Heart right ventricle (tissue), 16 donors: ENCODE measurements at places on chromosomes 7 and 10.

- no peak for DNase-seq
Observed at GRCh38 chr10:4107285-4107851, 322.4 kb upstream of the KLF6 start.

DNA sequence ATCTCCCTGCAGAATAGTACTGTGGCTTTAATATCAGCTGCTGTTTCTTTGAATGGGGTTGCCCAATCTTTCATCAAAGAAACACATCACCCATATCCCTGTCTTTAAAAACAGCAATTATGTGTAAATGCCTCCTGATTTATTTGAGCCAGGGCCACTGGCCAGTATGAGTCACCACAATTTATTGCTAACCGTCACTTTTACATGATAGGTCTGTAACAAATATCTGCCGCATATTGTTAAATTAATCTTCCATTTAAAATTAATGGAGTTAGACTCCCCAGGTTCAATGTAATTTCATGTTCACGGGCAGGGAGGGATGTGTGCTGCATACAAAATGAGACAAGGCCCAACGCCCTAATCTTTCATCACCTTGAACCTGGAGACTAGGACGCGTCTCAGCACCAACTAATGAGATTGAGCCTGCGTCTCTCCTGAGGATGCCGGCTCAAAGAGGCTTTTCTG, 673.4 kb downstream of the AUTS2 start:
- no peak for DNase-seq

DNA sequence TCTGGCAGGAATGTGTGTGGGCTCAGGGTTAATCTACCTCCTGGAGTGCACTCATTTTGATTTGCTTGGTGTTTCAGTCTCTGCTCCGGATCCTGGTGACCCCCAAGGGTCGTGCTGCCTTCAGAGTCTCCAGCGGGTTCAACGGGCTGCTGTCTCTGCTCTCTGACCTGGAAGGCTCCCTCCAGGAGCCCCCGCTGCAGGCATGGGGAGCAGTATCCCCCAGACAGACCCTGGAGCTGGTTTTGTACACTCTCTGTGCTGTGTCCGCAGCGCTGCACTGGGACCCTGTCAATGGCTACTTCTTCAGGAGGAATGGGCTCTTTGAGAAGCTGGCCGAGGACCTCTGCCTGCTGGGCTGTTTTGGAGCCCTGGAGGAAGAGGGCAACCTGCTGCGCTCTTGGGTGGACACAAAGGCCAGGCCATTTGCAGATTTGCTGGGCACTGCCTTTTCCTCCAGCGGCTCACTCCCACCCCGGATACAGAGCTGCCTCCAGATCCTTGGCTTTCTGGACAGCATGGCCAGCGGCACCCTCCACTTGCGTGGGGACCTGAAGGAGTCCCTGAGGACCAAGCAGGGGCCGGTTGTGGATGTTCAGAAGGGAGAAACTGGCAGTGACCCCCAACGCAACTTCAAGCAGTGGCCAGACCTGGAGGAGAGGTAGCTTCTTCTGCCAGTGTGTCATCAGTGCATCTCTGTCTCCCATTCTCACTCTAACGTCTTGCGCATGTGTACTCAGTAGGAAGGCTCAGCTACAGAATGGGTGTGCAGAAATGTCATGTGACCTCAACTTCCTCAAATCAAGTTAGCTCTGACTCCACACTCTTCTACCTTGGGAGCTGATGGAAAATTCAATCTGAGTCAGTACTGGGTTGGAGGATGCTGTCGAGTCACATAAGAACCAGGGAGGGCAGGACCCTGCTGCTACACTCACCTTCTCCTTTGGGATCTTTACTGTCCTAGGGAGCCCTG, 58.5 kb downstream of the WDFY4 start:
- no peak for DNase-seq

GRCh38 chr10:103555325-103555649, 61.8 kb downstream of the NEURL1 start:
- no peak for DNase-seq

GRCh38 chr10:12487366-12487765, 138.0 kb downstream of the CAMK1D start:
- DNase-seq: no peak
